Amniotic epithelial cell (primary cell): ENCODE measurements at places on chromosomes 1 and 21.

DNA sequence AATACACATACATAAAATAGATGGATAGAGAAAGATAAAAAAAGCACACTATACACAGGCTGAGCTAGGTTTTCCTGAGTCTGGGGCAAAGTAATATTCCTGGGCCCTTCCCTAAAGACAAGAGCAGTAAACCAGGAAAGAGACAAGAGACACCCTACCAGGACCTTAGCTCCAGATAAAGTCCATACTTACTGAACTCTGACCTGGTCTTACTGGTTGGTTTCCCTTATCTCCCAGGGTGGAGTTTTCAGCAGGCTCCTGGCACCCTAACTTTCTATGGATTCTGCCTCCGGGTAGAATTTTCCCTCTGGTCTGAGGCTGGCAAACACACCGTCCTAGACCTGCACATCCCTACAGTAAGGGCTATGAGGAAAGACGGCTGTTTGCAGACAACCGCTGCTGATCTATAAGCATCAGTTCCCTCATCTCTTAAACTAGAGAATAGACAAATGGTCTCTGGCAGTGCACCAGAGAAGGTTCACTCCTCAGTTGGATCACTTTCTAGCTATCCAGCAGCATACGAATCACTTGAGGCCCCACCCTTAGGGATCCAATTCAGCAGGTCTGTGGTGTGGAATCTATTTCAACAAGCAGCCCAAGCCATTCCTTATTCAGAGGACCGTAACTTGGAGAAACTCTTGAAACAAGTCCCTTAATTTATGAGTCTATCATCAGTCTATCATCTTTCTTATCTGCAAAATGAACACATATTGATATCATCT lies 52.0 kb downstream of the ARHGEF11 start:
- peak; percentile 6 for DNase-seq

DNA sequence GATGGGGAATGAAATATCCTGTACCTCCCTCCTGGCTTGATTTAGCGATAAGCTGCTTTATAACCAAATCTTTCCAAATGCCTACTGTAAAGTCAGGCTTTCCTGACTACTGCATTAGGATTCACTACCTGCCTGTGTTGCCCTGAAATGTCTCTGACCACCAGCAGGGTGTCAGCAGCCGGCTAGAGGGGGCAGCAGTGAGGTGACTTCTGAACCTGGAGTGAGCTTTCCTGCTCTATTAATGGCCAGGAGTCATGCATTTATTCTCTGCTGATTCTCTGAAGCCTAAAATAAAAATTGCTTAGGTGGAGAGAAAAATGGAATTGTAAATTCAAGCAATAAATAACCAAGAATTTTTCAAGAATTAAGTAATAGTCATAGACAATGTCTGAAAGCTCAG lies 2.5 kb downstream of the BACE2 start:
- no peak for DNase-seq

DNA sequence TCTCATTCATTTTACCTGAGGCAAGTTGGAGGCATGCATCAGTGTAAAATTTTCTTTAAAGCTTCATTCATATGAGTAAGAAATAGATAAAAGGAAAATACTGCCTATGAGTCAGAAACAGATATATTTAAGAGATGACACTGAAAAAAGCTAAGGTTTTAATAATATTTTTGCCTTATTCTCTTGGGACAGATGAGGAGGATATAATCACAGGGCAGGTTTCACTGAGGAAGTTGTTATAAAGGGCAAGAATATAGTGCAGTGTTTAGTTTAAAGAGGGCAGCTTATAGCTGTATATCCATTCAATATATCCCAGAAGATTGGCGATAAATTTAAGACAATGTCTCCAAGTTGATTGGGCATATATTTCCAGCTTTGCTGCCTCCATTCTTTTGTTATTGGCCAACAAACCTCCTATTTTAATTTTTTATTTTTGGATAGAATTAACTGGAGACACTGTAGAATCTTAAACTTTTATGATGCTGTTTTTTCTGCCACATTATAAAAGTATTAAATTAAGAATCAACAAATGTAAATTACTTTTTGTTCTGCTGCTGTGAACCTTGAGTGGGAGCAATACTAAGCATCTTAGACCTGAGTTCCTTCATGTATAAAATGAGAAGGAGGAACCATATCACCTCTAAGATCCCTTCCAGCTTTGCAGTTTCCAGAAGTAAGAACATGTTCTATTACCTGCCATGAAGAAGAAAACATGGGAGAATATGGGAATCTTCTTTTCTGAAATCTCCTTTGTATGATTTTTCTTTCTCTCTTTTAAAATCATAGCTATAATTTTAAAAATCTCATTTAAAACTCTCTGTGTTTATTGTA lies 171.6 kb downstream of the S1PR1 start:
- no peak for DNase-seq

DNA sequence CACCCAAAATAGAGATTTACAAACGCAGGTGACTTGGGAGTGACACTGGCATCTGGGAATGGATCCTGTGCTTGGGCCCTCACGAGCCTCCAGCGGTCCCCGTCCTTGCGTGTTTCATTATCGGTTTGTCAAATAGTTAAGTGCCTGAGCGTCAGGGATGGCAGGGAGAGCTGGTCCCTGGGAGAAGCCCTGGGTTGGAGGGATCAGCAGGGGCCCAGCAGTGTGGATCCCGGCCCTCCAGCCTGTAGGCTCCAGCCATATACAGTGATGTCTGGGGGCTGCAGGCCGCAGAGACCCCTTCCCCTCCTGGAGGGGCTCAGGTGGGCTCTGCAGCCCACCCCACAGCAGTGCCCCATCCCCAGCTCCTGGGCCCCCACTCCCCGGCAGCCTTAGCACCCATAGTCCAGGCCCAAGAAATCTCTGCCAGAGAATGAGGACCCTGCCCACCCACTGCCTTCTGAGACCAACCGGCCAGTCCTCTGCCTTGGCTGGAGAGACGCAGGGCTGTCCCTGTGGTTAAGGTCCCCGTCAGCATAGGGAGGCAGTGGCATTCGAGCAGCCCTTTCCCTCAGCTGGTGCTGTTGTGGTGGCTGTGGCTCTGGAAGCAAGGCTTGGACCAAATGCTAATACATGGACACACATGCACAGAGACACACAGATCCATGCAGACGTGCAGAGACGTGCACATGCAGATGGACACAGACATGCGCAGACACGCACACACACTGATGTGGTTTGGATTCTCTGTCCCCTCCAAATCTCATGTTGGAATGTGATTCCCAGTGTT lies 2.4 kb upstream of the SLC19A1 start:
- no peak for DNase-seq

DNA sequence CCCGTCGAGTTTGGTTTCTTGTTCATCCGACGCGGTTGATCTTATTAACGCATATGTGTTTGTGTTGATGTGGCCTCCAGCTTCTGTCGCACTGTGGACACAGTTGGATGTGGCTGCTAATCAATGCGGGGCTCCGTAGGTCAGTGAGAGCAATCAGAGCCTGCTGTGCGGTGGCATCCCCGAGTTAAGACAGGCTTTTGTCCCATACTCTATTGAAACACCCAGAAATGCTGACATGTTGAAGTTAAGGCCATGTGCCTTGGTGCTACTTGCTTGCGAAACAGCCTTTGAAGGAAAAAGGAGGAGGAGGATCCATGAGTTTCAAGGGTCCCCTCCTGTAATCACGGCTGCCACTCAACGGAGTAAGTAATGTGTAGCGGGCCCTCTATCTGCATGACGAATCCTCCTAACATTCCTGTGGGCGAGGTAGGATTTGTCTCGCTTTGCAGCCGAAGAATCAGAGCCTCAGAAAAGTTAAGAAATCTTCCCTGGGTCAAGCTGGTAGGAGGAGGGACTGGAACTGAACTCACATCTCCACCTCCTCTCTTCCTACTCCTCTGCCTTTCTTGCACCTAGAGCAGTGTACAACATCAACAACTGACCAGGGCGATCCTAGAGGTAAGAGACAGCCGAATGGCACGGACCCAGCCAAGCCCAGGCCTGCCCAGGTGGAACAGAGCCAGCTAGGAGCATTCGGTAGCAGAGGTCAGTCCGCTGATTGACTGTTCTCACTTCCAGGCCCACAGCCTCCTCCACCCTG lies 19.5 kb downstream of the PDE9A start:
- DNase-seq, result peak; percentile 97

DNA sequence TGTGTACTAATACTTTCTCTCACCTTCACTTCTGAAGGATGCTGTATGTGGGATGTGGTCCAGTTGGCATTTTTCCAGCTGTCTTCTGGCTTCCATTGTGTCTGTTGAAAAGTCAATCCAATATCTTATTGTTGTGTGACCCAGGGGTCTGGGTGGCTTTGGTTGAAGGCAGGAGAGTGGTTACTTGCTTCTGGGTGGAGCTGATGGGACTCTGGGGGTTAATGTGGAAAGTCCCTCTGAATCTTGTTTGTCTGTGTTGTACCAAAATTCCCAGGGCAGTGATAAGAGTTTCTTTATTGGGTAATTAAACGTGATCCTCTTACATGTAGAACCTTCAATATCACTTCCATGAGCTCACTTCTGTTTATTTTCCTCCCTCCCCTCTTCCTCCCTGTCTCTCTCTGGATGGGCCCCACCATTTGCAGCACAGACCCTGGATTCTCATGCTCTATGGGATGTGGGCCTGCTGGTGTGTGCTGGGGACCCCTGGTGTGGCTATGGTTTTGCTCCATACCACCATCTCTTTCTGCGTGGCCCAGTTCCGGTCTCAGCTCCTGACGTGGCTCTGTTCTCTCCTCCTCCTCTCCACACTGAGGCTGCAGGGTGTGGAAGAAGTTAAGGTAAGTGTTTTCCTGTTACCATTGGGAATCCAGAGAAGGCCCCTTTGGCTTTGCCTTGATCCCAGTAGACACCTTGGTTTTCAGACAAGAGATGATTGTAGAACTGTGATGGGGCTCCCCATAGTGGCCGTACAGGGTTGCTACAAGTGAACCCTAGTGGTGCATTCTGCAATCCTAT lies 71.5 kb downstream of the HHAT start:
- peak; percentile 73 for DNase-seq

DNA sequence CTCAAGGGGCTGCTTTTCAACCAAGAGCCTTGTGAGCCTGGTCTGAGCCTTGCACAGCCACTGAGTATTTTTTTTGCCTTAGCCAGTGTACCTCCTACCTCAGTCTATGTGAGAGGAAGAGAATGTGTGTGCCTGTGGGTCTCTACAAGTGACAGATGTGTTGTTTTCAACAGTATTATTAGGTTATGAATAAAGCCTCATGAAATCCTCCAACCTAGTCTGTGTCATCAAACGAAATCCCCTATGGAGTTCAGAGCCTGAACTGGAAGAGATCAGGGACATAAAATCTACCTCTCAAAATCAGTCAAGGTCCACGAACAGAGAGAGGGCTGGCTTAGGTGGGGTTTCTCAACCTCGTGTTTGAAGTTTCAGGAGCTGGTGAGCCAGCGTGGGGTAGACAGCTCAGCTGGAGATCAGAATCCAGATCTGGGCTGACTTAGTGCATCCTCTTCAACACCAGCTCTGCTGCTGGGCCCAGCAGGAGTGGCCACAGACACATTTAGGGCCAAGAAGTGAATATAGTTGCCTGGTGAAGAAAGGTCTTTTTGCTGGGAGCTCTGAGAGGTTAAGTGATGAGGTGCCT lies 8.2 kb downstream of the XKR8 start:
- DNase-seq, result no peak

DNA sequence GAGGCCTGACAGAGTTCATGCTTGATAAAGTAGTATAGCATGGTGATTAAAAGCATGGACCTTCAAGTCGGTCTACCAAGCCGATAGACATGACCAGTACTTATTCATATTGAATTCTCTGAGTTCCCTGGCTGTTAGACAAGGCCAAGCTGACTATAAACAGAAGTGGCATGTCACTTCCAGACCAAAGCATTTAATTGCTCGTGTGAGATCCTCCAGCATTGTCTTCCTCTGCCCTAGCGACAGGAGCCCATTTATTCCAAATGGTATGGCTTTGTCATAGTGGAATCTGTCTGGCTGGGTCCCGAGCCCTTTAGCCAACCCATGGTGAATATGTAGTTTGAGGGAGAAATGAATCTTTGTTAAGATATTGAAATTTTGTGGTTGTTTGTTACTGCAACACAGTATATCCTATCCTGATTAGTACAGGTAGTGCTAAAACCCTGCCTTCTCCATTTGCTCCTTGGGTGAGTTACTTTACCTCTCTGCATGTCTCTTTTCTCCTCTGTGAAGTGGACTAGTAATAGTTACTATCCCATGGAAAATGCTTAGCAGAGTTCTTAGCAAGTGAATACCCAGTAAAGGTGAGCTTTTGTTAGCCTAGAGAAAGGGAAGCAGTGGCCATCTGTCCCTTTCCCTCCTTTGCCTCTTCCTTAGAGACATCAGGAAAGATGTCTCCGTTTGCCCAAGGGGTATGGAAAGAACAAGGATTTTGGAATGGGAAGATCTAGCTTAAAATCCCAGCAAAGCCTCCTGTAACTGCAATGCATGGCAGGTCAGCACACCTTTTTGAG lies 77.6 kb upstream of the CD1D start:
- no peak for DNase-seq

DNA sequence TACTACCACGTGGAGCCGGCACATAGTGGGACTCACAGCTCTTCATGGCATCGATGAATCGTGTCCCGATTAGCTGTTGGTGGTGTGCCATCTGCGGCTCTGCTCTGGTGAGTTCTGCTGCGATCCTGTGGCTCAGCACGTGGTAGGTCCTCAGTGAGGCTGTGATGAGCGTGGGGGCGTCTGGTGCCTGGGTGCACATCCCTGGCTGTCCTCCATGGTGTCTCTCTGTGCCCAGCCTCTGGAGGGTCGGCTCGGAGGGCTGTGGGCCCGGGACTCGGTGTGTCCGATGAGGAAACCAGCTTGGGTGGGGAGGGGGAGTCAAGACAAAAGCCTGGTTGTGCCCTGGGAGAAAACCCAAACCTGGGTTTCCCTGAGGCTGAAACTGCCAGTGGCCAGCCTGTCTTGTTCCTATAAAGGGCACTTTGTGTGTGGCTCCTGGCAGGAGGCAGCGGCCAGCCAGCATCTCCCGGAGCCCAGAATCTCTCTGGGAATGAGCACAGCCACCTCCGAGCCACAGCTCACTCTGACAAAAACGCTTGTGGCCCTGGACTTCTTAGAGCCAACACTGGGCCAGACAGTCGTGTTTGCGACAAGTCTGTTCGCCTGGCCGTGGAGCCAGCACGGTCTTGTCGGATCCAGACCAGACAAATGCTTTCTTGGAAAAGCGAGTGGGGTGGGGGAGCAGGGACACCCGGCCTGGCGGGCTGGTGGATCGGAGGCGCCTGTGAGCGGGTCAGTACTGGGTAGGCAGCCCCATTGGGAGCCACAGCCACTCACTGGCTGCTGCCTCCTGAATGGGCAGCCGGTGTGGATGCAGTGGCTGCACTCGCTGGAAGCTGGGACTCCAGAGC lies 31.8 kb downstream of the SPSB1 start:
- no peak for DNase-seq

- no peak for DNase-seq
Measured at GRCh38 chr21:36606287-36606982, 92.5 kb upstream of the SIM2 start.
